ENCODE measurements at places on chromosomes 1 and 21. TPM values are rescaled to one million over a fixed set of nuclear protein-coding genes. Genes with fewer than 3 reads are reported as not detected.

LCE2A gene
- not detected for total RNA-seq

ANKRD35 gene
- 0.12 TPM for total RNA-seq

CCDC27 gene
- not detected for total RNA-seq

MAN1C1 gene
- 1.7 TPM for total RNA-seq

SLAMF7 gene
- 12.9 TPM for total RNA-seq

CLCNKB gene
- not detected for total RNA-seq

RGS1 gene
- total RNA-seq: 27.1 TPM

GJA9 gene
- 1.4 TPM for total RNA-seq
